GM23338 (cell line): ENCODE measurements at places on chromosomes 3 and 15. TPM values are rescaled to one million over a fixed set of nuclear protein-coding genes. Genes with fewer than 3 reads are reported as not detected.

DNA sequence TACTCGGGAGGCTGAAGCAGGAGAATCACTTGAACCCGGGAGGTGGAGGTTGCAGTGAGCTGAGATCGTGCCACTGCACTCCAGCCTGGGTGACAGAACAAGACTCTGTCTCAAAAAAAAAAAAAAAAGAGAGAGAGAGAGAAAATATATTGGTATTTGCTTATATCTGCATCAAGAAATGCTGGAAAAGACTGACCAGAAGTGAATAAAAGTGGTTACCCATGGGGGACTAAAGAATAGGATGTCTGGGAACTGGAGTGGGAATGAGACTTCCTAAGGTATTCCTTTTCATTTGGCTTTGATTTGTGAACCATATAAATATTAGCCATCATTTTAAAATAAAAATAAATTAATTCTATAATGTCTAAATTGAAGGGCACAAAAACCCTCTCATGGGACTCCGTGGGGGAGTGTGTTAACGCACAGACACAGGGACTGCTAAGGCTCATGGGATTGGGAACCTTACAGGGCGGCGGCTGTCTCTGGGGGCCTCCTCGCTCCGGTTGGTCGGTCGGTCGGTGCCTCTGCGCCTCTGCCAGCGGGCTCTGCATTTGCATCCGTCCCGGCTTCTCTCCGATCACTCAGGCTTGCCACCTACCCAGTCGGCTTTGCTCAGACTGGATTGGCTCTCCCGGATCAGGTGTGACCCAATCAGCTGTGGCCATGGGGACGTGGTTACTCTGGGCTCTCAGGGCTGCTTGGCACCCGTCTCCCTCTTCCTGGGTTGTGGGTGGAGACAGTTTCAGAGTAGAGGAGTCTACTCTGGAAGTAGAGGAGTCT lies 12.7 kb upstream of the TSPAN3 start:
- no peak overlapping the region for H3K27ac ChIP-seq
- peak; percentile 92 for DNase-seq
- no peaks in the 10 kb centered on the region for H3K36me3 ChIP-seq

- no peaks in the 10 kb centered on the region for H3K27me3 ChIP-seq
- DNase-seq: no peak
- H3K4me1 ChIP-seq: peaks cover 16% of the 10 kb centered on the region
- no peak overlapping the region for H3K27ac ChIP-seq
- no peaks in the 10 kb centered on the region for H3K36me3 ChIP-seq
Measured at GRCh38 chr3:150330872-150331271, 77.2 kb upstream of the TSC22D2 start.

GRCh38 chr3:161082063-161082462 lies 23.1 kb downstream of the B3GALNT1 start:
- no peak overlapping the region for H3K4me3 ChIP-seq
- DNase-seq: no peak
- no peaks in the 10 kb centered on the region for H3K27me3 ChIP-seq
- H3K4me1 ChIP-seq: no peaks in the 10 kb centered on the region

DNA sequence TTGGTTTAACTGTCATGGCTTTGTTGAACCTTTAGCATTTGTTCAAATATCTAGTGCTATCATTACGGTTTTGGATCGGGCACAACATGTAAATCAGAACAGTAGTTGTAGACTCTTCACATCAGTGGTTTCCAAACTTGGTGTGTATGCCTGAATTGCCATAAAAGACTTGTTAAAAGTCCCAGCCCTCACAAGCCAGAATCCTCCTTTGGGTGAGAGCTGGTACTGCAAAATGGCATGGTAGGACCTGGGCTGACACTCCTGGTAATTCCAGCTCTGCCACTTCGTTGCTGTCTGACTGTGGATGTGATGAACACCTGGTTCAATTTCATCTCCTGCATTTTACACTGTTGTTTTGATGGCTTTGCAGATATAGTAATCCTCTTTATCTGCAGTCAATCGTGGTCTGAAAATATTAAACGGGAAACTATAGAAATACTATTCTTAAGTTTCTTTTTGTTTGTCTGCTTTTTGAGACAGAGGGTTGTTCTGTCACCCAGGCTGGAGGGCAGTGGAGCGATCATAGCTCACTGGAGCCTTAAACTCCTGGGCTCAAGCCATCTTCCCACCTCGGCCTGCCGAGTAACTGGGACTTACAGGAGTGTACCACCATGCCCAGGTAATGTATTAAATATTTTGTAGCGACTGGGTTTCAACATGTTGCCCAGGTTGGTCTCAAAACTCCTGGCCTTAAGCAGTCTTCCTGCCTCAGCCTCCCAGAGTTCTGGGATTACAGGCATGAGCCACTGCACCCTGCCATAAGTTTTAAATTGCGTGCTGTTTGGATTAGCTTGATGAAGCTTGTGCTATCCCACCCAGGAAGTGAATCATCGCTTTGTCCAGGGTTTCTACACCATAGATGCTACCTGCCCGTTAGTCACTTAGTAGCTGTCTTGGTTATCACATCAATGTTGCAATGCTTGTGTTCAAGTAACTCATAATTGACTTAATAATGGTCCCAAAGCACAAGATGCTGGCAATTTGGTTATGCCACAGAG lies 61.6 kb downstream of the RAB7A start:
- H3K4me3 ChIP-seq: no peak overlapping the region
- peak; percentile 82 for DNase-seq
- peak overlapping the region; percentile 10; the same call in 1 of the 2 replicates for H3K27ac ChIP-seq
- H3K4me1 ChIP-seq: peaks cover 35% of the 10 kb centered on the region
- H3K27me3 ChIP-seq: no peaks in the 10 kb centered on the region
- no peaks in the 10 kb centered on the region for H3K36me3 ChIP-seq

DNA sequence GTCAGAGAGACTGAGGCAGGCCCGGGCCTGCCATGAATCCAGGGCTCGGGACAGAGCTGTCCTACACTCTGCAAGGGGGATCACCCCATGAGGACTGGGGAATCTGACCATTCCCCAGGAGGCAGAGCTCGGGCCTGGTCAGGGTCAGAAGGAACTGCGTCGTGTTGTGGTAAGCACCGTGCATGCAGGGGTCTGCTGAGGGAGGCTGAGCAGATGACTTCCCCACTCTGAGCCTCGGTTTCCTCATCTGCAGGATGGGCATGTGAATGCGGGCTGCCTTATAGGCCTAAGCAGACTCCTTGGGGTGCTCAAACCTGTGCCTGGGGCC lies 61.6 kb upstream of the IQSEC1 start:
- H3K4me1 ChIP-seq: no peaks in the 10 kb centered on the region
- H3K36me3 ChIP-seq: no peaks in the 10 kb centered on the region
- H3K27me3 ChIP-seq: no peaks in the 10 kb centered on the region
- H3K27ac ChIP-seq: no peak overlapping the region
- DNase-seq: no peak
- no peak overlapping the region for H3K4me3 ChIP-seq

IQCB1 gene
- 31.8 and 39.0 TPM in 2 replicates for total RNA-seq

SLC28A1 gene
- total RNA-seq: not detected in 2 replicates

CFAP91 gene
- total RNA-seq: 3.7 and 4.9 TPM in 2 replicates

RHCG gene
- 0.63 TPM in 1 of 2 replicates, not detected in the other for total RNA-seq

PP2D1 gene
- not detected in 2 replicates for total RNA-seq
